ENCODE measurements at places on chromosomes 2 and 18.

DNA sequence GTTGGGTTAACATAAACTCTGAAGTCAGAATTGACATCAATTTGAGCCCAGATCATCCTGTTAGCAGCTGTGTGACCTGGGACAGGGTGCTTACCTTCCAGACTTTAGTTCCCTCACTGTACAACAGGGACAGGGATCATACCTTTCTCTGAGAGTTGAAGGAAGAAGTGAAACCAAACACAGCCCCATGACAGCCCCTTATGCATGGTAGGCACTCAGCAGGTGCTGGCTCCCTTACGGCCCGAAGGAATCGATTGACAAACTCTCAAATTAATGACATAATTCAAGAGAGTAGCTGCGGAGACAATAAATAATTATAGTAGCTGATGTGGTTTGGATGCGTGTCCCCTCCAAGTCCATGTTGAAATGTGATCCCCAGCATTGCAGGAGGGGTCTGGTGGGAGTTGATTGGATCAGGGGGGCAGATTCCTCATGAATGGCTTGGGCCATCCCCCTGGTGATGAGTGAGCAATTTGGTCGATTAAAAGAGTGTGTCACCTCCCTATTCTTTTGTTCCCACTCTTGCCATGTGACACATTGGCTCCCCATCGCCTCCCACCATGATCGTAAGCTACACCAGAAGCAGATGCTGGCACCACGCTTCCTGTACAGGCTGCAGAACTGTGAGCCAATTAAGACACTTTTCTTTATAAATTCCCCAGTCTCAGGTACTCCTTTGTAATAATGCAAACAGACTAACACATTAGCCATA, 72.4 kb downstream of the ODC1 start:
- no peak for DNase-seq

GRCh38 chr18:52190631-52191030, 149.4 kb upstream of the DCC start:
- DNase-seq: no peak

GRCh38 chr2:171327043-171327496, 106.7 kb downstream of the METTL8 start:
- DNase-seq: no peak

GRCh38 chr2:100757621-100758394, 62.1 kb upstream of the NPAS2 start:
- DNase-seq: no peak

DNA sequence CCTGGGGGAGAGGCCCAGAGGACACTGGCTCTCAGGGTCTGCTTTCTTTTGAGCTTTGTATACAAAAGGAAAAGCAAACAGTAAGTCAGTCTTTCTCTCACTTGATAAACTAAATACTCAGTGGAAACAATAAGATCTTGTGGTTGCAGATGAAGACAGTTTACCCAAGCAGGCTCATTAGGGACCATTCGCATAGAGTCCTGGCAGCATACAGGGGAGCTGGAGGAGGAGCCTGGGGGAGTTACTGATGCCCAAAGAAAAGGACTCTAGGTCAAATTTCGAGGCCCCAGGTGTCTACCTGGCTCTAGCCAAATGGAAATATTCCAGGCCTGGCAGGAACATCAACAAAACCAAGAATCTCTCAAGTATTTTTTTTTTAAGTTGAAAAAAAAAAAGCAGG, 225.3 kb downstream of the CNTNAP5 start:
- no peak for DNase-seq

DNA sequence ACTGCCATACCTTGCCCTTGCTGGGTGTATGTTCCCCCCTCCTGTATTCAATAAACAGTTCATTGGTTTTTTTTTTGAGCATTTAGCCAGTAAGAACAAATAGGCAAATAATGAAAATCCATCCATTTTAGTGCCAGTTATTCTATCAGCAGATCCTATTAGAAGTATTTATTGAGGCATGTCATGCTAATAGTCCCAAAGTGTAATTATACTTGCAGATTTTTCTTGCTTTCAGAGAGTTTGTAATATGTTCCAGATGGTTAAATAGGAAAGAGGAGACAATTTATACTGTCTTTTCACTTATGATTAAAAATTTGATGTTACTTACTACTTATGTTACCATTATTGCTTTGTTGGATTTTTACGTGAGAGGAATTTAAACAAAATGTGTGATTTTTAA, 127.6 kb downstream of the NCOA1 start:
- no peak for DNase-seq

DNA sequence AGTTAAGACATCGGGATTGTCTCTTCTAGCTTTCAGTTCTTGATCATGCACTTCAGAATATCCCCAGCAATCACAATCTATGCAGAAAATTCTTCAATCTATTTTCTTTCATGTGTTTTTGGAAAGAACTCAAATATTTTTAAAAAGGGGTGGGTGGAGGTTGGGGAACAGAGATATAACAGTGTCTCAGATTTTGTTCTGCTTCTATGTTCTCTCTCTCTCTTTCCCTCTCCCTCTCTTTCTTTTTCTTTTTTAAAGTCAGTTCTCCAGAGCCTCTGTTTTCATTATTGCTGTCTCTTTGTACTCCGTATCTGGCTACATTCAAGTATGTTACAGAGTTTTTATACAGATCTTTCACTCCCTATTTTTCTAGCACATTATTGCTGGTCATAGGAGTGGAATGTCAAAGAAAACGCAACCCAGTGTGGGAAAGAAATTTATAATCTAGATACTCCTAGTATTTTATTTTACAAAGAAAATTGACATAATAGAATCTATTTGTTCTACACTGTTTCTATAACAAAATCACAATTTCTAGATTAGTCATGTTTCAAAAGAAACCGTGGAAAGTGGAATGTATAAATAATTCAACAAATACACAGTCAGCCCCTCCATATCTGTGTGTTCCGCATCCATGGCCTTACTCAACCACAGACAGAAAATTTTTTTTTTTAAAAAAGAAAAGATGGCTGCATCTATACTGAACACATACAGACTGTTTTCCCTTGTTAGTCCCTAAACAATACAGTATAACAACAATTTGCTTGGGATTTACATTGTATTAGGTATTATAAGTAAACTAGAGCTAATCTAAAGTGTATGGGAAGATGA, 11.2 kb upstream of the NEMP2 start:
- DNase-seq: no peak

- no peak for DNase-seq
Measured at GRCh38 chr18:75587131-75587530, 159.6 kb upstream of the SMIM21 start.

DNA sequence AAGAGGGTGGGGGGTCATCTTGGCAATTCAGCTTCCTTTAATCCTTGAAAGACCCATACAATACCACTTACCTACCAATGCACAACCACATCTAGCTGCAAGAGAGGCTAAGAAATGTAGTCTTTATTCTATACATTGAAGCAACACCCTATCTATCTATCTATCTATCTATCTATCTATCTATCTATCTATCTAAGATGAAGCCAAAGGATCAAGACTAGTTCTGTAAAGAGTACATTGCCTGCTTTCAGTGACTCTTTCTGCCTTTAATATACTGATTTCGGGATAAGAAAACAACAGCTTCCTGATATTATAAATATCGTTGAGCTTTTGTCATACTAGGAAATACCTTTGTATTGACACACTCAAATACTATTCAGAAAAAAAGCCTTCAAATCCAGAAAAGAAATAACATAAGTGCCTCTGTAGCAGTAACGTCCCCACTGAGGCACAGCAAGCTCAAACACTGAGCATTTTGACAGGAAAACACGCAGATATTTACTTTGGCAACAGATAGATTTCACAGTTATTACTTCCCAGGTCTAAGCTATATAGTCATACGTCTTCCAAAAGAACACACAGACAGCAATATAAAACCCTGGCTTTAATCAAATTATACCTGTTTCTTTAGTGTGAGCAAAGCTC, 139.4 kb upstream of the SERTAD2 start:
- no peak for DNase-seq

- DNase-seq: no peak
Measured at GRCh38 chr2:24730481-24730880, 62.7 kb downstream of the PTRHD1 start.

- DNase-seq: no peak
Measured at GRCh38 chr2:172259827-172260226, 157.1 kb upstream of the DLX2 start.

- DNase-seq: no peak
Measured at GRCh38 chr2:9156483-9156882, 50.1 kb upstream of the ASAP2 start.

Measured in stimulated activated CD4-positive, alpha-beta T cell treated with anti-CD3 and anti-CD28 coated beads, Interleukin-1b, Interleukin-23, amount 100 ng/mL, for 4 hours (primary cell).